Activated CD8-positive, alpha-beta T cell treated with anti-CD3 and anti-CD28 coated beads for 36 hours (primary cell): ENCODE measurements at places on chromosomes 4 and X. TPM values are rescaled to one million over a fixed set of nuclear protein-coding genes. Genes with fewer than 3 reads are reported as not detected.

The USP53 gene
- total RNA-seq: 14.4 TPM

The ZXDA gene
- total RNA-seq: 3.2 TPM

The ANOS1 gene
- not detected for total RNA-seq

- peaks cover 34% of the 10 kb centered on the region for H3K36me3 ChIP-seq
- no peaks in the 10 kb centered on the region for H3K27me3 ChIP-seq
- H3K4me1 ChIP-seq: peaks cover 6% of the 10 kb centered on the region
- no peak overlapping the region for H3K27ac ChIP-seq
- H3K4me3 ChIP-seq: no peak overlapping the region
- no peak for DNase-seq
Measured at GRCh38 chr4:1227816-1228215, 21.1 kb downstream of the CTBP1 start.

GRCh38 chrX:110442635-110443034 lies 84.0 kb downstream of the RTL9 start:
- H3K27me3 ChIP-seq: peaks cover 6% of the 10 kb centered on the region
- DNase-seq: peak; percentile 6
- H3K36me3 ChIP-seq: no peaks in the 10 kb centered on the region
- H3K4me3 ChIP-seq: no peak overlapping the region
- no peaks in the 10 kb centered on the region for H3K4me1 ChIP-seq

GRCh38 chrX:100264200-100264599 lies 145.9 kb downstream of the PCDH19 start:
- H3K27me3 ChIP-seq: no peaks in the 10 kb centered on the region
- H3K4me3 ChIP-seq: no peak overlapping the region
- no peaks in the 10 kb centered on the region for H3K36me3 ChIP-seq
- DNase-seq: no peak

- no peak for DNase-seq
- H3K27ac ChIP-seq: no peak overlapping the region
- H3K27me3 ChIP-seq: no peaks in the 10 kb centered on the region
- peaks cover 44% of the 10 kb centered on the region for H3K36me3 ChIP-seq
Measured at GRCh38 chr4:53355930-53356521, 9.8 kb downstream of the SCFD2 start.

DNA sequence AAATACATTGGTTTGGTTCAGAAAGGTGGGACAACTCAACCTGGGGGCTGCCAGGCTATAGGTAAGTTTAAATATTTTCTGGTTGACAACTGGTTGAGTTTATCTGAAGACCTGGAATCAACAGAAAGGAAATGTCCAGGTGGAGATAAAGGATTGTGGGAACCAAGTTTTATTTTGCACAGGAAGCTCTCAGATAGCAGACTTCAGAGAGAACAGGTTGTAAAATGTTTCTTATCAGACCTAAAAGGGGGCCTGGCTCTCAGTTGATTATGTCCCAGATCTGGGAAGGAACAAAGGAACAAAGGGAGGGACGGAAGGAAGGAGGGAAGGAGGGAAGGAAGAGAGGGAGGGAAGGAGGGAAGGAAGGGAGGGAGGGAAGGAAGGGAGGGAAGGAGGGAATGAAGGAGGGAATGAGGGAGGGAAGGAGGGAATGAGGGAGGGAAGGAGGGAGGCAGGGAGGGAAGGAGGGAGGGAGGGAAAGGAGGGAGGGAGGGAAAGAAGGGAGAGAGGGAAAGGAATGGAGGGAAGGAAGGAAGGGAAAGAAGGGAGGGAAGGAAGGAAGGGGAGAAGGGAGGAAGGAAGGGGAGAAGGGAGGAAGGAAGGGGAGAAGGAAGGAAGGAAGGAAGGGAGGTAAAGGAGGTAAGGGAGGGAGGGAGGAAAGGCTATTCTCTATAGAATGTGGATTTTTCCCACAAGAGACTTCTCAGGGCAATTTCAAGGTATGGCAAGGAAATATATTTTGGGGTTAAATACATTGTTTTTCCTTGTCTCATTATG lies 186.7 kb downstream of the DHRSX start:
- H3K4me3 ChIP-seq: no peak overlapping the region
- no peaks in the 10 kb centered on the region for H3K27me3 ChIP-seq
- H3K4me1 ChIP-seq: peaks cover 10% of the 10 kb centered on the region
- H3K27ac ChIP-seq: no peak overlapping the region
- DNase-seq: no peak

GRCh38 chr4:99529228-99529627 lies 18.4 kb downstream of the C4orf17 start:
- H3K27me3 ChIP-seq: peaks cover 7% of the 10 kb centered on the region
- no peaks in the 10 kb centered on the region for H3K4me1 ChIP-seq
- DNase-seq: no peak
- H3K27ac ChIP-seq: no peak overlapping the region
- no peak overlapping the region for H3K4me3 ChIP-seq

The KCNIP4 gene
- not detected for total RNA-seq

The SERPINA7 gene
- total RNA-seq: not detected

The DCK gene
- 37.2 TPM for total RNA-seq

The SRPX2 gene
- total RNA-seq: not detected
